ENCODE measurements at places on chromosomes 2 and 18.

DNA sequence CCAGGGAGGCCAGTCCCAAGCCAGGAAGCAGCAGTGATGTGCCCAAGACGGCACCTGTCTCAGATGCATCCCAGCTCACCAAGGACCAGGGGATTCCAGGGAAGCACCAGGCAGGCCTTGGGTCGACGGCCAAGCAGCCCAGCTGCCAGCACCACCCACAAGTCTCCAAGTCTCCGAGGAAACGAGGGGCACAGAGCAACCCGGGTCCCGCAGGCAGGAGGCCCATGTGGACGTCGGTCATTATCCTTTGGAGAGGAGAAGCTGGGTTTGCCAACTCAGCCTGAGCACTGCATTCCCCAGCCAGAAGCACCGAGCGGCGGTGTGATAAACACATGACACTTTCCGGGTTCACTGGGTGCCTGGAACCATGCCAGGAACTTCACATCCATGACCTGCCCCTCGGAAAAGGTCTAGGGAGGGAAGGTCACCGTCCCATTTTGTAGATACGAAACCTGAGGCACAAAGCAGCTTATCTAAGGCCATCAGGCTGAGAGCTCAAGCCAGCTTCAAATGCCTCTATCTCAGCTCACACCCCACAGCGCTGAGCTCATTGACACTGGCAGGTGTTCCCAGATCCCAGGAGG lies 104.5 kb downstream of the ZNF516 start:
- DNase-seq: no peak

DNA sequence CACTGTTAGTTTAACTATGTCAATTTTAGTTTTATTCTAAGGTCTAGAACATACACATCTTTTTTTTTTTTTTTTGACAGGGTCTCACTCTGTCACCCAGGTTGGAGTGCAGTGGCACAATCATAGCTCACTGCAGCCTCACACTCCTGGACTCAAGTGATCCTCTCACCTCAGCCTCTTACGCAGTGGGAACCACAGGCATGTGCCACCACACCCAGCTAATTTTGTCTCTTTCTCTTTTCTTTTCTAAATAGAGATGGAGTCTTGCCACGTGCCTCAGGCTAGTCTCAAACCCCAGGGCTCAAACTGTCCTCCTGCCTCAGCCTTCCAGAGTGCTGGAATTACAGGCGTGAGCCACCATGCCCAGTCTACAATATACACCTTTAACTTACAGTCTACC lies 69.5 kb upstream of the CHRNA1 start:
- no peak for DNase-seq

GRCh38 chr2:190679813-190680591 lies 31.1 kb downstream of the NAB1 start:
- peak; percentile 57 for DNase-seq

DNA sequence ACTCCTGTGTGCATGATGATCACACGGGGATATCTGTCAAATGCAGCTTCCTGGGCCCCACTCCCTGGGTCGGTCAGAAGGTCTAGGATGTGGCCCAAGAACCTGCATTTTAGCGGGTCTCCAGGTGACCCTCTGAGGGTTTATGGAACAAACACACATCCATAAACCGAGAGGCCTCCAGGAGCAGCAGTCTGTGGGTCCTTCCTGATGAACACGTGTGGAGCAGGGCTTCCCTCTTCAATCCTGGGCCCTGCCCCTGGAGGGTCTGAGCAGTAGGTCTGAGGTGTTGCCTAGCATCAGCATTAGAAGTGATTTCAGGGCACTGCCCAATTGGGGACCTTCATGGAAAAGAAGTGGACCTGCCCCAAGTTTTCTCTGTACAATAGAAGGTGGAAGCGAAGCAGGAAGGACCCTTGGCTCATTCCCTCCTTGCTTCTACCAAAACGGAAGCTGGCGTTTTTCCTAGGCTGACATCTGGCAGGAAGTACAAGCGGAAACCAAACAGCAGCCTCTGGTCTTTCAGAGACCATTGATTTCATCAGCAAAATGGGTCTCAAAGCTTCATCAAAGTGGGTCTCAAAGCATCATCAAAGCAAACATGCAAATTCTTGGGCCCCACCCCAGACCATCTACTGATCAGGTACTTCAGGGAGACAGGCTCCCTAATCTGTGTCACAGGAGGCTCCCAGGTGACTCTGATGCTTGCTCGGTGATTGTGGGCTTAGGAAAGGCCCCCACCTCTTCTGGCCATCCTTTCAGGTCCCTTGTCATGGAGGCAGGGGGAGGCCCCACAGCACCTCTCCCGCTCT lies 30.7 kb downstream of the INO80C start:
- DNase-seq: no peak

DNA sequence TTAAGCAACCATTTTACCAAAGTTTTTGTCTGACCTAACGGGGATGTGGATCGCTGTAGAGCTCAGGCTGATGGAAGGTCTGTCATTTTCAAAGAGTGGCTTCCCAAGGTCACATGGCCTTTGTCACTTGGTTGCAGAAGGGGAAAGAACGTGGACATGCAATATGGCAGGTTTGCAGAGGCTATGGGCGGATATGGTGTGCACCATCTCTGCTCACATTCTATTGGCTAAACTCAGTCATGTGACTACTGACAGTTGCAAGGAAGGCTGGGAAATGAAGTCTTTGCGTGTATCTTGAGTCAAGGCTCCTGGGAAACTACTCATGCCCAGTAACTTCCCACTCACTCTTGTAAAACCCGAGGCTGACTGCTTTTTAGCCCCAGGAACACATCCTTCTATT lies 96.8 kb downstream of the ST6GAL2 start:
- no peak for DNase-seq

- DNase-seq: peak; percentile 91
Measured at GRCh38 chr2:67397143-67397986, at the start of gene ETAA1. Gene ETAA1 (plus strand): TSS chr2:67397333. CDS start chr2:67397449, 116 bp downstream.

- peak; percentile 20 for DNase-seq
Measured at GRCh38 chr2:1546023-1546591, 132.8 kb downstream of the TPO start.

GRCh38 chr18:22674272-22674671 lies 256.6 kb upstream of the CTAGE1 start:
- DNase-seq: no peak

DNA sequence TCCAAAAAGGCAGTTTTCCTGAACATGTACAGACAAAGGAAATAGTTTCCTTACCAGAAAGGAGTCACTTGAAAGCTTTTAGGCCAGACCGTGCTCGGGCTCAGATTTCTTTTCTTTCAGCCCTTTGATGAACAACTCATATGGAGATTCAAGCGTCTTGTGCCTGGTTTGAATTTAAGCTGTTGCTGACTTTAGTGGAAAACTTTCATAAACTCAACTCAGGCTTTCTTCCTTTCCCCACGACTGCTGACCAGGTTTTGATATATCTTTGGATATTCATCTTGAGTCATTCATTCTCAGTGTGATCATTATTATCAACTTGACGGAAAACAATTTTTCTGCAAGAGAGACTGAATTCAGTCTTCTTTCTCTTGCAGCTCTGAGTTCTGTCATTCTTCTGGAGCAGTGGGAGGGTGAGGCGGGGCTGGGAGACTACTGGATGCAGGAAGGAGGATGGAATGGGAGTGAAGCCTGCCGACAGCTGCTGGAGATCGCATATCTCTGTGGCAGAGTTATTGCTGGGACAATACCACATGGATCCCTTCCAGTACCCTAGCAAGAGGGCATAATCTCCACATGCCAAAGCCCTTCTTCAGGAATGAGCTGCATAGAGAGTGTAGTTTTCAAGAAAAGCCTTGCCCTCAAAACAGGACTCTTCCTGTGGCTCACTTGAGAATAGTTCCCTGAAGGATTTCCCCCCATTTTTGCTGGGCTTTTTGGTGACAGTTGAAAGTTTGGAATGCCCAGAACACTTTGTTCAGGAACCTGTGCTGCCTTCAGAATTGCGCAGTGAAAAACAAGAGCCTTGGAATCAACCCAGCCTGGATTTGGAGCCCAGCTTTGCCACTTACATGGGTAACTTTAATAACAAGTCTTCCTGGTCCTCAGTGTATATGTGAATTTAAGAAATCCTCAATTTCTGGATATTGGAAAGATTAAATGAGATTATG lies 364.4 kb downstream of the ZNF521 start:
- no peak for DNase-seq

DNA sequence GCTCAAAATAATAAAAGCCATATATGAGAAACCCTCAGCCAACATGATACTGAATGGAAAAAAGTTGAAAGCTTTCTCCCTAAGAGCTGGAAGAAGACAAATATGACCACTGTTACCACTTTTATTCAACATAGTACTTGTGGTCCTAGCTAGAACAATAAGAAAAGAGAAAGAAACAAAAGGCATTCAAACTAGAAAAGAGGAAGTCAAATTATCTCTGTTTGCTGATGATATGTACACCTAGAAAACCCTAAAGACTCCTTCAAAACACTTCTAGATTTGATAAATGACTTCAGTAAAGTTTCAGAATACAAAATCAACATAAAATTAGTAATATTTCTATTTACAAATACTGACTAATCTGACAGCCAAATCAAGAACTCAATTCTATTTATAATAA lies 328.8 kb upstream of the GCFC2 start:
- DNase-seq: no peak

Measured in central memory CD4-positive, alpha-beta T cell (primary cell).